Stimulated activated CD4-positive, alpha-beta T cell treated with anti-CD3 and anti-CD28 coated beads, Interleukin-12 subunit alpha, Interleukin-12 subunit beta, amount 100 ng/mL, for 48 hours (primary cell): ENCODE measurements at places on chromosomes 2 and 18.

DNA sequence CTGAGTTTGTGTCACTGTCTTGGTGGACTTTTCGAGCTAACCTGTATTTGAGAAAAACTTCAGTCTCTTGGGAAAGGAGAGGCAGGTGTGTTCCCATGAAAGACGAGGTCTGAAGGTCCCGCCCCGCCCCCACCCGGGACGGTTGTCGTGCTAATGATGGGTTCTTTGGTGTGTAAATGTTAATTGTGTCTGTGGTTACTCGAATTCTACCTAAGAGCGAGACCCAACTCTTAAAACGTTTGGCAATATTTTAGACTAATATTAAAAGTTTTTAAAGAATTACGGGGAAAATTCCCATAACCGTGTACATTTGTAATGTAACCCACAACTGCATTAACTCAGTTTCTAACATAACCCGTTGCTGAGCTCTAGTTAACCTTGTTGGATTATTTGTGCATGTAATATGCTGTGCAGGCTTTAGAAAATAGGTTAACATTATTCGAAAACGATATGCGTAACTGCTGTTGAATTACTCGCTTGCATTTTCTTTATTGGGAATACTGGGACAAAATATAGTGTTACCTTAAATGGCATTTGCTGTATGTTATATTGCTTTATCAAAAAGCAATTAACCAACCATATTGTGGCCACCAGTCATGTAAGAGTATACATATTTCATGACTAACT lies 833 bp downstream of the EPB41L5 start:
- no peak for DNase-seq

DNA sequence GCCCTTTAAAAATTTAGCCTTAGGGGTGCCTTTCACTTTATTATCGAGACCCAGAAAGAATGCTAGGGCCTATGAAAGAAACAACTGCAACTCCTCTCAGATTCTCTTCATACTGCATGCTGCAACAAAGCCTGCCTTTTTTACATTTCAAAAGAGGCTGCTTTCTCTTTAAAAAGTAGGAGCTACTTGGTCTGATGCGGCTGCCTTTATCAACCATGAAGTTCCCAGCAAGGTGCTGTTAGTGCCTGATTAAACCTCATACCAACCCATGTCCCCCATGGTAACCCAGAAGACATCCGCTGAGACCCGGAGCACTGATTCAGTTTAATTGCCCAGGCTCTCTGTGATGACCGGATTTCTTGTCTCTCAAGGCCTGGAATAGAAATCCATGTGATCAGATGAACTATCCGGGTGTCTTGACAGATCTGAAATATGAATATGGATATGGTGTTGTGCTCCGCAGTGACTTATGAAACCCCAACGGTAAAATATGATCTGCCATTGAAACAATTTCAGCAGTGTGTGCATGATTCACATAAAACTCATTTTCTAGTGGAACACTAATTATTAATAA lies 368.3 kb downstream of the ZNF521 start:
- no peak for DNase-seq

- no peak for DNase-seq
Measured at GRCh38 chr2:50449306-50449705, 582.6 kb downstream of the NRXN1 start.

DNA sequence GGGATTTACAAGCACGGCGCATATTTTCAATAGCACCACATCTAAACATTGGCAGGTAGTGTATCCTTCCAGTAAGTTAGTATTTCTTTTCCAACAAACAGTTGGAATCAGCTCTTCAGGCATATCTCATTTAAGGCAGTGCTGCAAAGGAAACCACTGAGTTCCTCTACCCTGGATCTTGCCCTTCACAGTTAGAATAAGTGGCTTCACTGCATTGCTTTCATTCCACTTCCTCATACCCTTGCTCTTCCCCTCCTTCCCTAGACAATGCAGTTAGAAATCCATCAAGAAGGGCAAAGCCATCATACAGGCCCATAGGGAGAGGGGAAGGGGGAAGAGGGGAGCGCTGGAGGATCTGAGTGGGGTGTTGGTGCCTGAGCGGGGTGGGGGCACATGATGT lies 173.7 kb downstream of the FBXO15 start:
- DNase-seq: no peak

GRCh38 chr2:190961918-190962487 lies 52.0 kb downstream of the STAT1 start:
- no peak for DNase-seq
